ENCODE measurements at places on chromosomes 1 and 21.

- no peak for DNase-seq
Observed at GRCh38 chr1:195941314-195941713, 666.9 kb downstream of the KCNT2 start.

GRCh38 chr1:29679316-29679715 is 443.0 kb downstream of the PTPRU start:
- no peak for DNase-seq

- no peak for DNase-seq
Observed at GRCh38 chr1:61670445-61670844, 54.5 kb downstream of the TM2D1 start.

DNA sequence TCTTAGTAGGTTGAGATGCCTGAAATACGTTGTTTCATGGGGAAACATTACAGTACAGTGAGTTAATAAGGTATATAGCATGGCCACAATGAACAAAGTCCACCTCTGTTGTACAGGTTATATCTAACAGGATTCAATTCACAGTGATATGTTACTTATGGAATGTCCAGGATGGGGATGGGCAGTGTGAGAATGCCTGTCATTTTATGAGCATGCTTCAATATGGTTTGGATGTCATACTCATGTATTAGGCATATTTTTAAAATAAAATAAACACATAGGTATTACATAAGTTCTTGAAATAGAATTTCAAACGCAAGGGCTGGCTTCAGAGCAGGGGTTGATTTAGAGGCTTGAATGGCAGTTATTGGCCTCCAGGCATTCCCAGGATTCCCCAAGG is 6.1 kb upstream of the PHLDA3 start:
- DNase-seq: no peak

DNA sequence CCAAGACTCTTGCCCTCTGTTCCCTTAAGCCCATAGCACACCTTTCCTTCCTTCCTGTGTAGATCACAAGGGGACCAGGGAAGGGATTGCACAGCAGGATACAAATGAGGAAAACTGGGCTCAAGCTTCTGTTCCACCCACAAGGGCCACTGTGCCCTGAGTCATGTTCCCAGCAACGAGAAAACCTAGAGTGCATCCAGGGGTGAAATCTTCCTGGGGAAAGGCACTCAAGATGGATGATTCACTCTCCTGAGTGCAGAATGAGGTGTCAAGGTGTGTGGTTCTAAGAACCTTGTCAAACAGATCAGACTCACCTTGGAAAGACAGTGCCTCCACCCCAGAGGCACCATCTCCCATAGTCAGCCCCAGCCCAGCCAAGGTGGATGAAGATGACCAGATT is 40.7 kb upstream of the EYA3 start:
- no peak for DNase-seq

GRCh38 chr1:215306426-215306825 is 223.9 kb downstream of the KCNK2 start:
- DNase-seq: no peak

DNA sequence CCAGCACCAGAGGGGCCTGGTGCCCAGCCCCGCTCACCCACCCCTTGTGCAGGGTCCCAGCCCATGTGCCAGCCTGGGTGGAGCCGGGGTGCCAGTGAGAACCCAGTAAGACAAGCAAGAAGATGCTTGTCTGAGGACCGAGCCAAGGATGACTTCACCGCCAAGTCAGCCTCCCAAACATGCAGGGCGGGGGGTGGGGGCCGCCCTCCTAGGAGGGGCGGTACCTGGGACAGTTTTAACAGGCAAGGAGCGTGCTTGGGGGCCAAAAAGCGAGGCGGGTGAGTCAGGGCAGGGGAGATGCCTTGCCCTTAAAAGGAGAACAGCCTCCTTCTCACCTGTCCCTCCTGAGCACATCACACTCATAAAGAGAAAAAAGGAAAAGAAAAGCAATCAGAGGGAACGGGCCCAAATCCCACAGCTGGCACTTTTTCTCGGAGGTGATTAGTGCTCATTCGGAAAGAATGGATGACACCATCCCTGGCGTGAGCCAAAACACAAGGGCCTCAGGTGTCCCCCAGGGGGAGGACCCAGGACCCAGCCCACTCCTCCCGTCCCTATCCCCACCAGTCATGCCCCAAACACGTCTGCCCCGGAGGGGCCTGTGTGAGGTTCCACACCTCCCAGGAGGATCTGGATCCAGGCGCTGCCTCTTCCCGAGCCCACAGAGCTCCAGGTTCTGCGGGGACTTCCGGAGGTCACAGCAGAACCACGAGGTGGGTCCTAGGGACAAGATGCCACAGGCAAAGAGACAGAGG is 77.6 kb upstream of the IFFO2 start:
- DNase-seq: no peak

- no peak for DNase-seq
Observed at GRCh38 chr1:241823925-241824324, 24.1 kb upstream of the EXO1 start.

DNA sequence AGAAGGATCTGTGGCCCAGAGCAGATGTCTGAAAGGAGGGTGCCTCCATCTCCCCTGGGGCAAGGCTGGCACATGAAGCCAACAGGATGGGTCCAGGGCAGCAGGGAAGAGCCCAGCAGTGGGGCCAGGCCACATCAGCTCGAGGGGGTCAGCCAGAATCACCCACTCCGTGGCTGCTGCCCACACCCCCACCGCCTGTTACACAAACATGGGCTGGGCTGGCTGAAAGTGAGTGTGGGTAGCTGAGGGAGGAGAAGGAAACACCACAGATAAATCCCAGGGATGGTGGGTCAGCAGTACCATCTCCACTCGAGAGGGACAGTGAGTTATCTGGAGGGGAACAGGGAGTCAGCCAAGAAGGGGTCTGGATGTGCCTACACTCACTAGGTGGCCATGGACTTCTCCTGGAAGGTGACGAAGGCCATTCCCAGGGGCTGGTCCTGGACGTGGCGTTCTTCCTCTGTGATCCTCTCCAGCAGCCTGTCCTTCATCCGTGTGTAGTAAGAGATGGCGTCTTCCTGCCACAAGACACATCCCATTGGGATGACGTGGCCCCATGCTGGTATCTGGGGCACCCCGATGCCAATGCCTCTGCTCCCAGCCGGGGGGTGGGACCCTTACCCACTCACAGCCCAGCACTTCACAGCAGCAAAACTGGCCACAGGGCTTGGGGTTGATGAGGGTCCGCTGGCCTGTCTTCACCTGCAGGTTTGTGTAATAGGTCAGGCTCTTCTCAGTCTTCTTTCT is 20.2 kb downstream of the TMEM63A start:
- no peak for DNase-seq
